Vagina (tissue), 2 donors: ENCODE measurements at places on chromosomes 12 and 14.

DNA sequence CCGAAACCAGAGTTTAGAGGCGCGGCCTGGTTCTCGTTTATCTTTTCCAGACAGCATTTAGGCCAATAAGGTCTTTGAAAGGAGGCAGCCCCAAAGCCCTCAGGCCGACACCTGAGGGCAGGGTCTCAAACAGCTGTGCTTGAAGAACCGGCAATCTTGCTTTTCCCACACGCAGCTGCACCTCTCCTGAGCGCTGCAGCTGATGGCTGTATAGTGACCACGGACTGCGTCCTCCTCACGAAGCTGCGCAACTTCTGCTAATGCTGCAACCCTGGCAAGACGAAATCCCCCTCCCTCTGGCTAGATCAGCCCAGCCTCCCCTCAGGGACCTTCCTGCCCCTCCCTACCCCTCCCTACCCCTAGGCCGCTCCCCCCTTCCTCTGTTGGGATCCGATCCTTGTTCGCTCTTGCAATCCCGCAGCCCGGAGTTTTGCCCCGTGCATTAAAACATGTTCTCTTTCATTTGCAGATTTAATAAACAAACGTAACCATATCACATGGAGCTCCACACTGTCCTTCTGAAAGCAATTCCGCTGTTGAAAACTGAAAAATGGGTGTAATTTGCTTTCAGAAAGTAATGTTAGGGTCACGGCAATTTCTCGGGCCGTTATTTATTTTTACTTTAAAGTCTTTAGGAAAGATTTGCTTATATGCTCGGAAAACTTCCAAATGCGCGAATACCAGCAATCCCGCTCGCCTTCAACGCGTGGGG lies 4.8 kb upstream of the PAX9 start:
- DNase-seq = no peak

DNA sequence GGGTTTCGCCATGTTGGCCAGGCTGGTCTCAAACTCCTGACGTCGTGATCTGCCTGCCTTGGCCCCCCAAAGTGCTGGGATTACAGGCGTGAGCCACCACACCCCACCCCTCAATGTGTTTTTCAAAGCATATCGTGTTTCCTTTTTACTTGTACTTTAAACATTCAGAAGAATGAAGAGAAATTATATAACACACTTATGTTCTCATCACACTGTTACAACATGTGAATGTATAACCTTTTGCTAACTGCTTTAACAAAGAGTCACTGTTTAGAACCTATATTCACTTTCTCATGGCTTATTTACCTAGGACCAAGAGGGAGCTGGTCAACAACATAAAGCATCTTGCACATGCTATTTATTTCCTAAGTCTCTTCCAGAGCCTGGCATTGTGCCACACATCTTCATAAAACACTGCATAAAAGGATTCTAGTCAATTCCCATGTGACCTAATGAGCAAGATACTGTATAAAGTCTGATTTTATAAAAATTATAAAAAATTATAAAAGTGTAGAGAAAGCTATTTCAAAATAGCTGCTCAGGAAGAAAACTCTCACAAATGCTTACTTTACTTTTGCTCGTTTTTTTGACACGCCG lies 16.0 kb upstream of the ACTR6 start:
- DNase-seq = no peak

GRCh38 chr12:123150744-123151456 lies at the start of gene PITPNM2:
TSS of gene PITPNM2 (minus strand) at chr12:123151090. CDS start at chr12:123034590, 116,500 bp downstream.
- DNase-seq = peak; percentile 49

DNA sequence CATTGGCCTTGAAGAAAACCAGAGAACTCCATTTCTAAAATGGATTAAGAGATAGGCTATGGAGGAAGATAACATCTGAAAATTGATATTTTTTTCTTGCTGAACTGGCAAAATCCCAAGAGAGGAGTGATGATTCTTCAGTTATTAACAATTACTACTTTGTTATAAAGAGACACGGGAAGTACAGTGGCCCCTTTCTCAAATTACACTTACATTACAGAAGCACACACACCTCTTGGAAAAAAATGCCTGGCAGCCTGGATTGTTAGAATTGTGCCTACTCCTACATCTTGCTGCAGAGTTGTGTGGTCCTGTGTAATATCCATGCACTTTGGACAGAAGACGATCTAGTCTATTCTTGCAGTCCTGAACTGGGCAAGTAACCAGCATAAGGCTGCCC lies 71.7 kb downstream of the TGFB3 start:
- DNase-seq = no peak

- no peak for DNase-seq
These were observed 256.5 kb upstream of the HMGA2 start for GRCh38 chr12:65567820-65568219.

- DNase-seq = no peak
These were observed 66.4 kb downstream of the TESC start for GRCh38 chr12:117032593-117033381.

GRCh38 chr12:128381541-128381940 lies 114.6 kb downstream of the TMEM132C start:
- DNase-seq = no peak

DNA sequence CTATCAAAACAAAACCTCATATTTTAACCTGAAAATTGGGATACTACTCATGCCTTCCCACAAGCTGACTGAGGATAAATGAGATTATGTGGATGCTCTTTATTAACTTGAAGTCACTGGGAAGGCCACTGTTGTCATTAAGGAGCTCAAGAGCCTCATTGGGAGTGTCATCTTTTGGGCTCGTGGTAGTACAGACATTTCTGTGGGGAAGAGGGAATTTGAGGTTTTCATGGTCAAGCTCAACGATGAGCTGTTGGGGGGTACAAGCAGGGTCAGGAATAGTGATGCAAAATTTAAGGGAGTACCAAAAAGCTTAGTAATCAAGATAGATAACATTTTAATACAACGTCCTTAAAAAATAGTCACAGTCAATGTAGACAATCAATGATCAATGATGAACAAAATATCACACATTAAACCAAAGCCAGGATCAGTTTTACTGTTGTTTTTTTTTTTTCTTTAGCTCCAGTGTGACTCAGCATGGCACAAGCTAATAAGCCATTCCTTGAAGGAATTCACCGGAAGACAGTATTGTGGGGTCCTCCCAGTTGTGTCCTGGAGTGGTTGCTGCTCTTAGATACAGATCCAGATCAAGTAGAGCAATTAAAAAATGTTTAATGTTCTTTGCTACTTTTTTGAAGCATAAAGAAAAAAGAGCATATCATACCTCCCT lies 130.9 kb downstream of the C12orf75 start:
- no peak for DNase-seq

DNA sequence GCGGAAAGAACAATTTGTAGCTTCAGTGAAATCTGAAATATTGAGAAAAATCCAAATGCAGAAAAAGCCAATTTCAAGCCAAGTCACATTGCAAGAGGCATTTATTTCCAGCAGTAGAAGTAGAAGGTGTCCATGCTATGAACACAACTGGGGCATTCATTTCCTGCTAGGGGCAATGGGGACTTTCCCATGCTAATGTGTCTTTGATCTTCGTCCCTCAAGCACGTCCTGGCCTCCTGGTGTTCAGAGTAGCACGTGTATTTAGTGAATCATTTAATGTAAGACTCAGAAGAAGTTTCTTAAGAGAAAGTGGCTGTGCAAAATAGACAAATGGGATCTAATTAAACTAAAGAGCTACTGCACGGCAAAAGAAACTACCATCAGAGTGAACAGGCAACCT lies 267.9 kb downstream of the TMEM132C start:
- DNase-seq = no peak

DNA sequence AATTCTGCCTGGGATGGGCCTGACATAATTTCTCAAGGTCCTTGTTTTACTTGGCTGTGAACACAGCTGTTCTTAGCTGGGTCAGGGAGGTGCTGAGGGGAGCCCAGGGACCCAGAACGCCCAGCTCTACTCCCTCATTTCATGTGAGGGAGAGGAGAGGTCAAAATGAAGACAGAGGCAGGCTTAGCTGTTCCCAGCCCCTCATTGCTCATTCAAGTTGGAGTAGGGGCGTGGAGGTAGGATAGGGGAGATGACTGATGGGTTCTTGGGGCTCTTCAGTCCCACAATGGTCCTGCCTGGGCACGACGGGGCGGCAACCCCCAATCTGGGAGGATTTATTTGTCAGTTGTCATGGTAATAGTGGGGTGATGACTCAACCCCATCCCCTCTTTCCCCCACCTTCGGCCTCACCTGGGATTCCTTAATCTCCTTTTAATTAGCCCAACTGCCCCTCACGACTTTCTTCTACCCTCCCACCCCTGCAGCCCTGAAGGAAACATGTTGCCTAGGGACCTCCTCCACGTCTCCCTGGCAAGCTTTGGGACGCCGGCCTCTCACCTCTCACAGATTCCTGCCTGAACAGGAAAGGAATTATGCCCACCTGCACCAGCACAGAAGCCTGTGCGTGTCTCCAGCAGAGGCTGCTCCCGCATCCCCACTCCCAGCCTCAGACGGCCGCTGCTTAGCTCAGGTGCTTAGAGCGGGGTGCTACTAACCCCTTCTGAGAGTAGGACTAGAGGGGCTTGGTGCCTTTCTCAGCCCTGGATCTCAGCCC lies 10.2 kb downstream of the SPRYD3 start:
- DNase-seq = peak; percentile 87

- DNase-seq = no peak
These were observed 189.5 kb downstream of the MED13L start for GRCh38 chr12:116087962-116088361.

DNA sequence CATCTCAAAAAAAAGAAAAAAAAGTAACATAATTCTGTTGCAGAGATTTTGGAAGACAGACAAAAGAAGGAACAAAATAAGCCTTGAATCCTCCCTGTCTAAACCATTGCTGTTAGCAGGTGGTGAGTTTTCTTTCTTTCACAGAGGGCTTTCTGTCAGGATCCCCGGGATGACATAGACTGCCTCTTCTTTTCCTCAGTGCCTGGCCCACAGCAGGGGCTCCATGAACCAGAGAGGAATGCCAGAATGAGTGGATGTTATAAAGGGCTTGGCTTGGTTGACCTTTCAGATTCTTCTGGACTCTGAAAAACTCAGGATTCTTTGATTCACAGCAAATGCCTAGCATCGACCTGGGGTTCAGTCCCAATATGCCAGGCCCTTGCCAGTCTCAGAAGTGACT lies 45.8 kb upstream of the CORO1C start:
- DNase-seq = no peak

GRCh38 chr12:57110104-57111030 lies 795 bp downstream of the STAT6 start:
- DNase-seq = no peak

GRCh38 chr12:89547101-89547500 lies 21.3 kb upstream of the POC1B start:
- DNase-seq = no peak

DNA sequence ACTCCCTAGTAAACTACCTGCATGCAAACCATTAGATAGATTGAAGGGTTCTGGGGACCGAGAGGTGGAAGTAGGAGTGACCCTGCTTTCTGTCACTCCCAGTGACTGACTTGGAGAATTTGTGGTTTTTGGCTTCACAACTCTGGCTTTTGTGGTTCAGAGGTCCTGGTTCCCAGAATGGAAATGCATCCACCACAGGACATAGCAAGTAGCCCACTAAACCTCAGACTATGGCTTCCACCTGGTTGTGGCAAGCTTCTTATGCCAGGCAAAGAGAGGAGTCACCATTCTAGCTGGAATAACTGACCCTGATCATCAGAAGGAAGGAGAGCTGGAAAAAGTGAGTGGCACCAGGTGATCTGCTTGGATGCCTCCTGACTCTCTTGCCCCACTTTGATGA lies 162.4 kb upstream of the TMEM260 start:
- DNase-seq = no peak

DNA sequence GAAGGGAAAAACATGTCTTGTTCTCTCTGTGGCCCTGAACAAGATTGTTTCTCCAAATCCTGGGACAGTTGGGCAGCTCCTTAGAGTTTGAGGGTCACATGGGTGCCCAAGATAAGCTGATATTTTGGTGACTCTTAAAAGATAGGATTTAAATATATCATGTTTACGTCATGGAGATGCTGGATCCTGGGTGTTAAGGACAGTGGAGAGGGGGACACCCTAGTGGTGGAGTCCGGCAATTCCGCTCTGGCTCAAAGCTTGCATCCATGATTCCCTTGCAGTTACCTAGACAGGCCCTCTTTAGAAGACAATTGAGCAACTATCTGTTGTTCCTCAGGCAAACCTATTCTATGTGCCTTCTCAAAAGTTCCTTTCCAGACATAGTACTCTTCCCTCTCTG lies 101.8 kb downstream of the CMKLR1 start:
- no peak for DNase-seq

DNA sequence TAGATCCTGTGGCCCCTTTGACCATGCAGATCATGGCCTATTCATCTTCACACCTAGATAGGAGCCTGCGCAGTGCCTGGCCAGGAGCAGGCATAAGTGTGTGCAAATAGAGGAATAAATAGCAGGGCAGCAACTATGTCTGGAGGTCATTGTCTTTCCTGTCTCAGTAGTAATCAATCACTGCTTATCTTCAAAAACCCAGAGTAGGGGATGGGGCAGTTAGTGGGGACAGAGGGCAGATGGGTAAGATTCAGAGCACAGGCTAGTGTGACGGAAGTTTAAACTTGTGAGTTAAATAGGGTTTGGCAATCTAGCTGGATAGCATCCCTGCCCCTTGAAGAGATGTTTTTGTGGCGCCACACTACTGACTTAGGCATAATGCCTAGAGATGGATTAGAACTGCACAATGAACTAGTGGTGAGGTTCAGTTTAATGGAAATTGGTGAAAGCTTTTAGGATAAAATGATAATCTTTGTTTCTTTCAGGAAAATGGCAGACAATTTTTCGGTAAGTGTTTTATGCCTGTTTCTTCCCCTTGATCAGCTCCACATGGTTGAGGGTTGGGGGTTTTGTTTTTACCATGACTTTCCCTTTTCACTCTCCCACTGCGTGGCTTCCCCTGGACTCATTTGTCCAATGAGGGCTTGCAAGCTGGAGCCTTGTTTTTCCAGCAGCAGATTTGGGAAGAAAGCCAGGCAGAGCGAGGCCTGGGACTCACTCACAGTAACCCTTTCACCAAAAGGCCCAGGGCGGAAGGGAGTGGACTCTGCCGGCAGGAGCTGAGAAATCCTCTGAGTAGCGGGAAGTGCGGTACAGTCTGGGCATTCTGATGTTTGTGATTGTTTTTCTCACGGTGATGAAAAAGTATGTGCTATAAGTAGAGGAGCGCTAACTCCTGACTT lies 8.1 kb downstream of the LGALS3 start:
- no peak for DNase-seq

GRCh38 chr14:20434701-20435581 lies 1.0 kb downstream of the KLHL33 start:
- DNase-seq = no peak

- no peak for DNase-seq
These were observed 38.9 kb downstream of the EML1 start for GRCh38 chr14:99831903-99832685.

DNA sequence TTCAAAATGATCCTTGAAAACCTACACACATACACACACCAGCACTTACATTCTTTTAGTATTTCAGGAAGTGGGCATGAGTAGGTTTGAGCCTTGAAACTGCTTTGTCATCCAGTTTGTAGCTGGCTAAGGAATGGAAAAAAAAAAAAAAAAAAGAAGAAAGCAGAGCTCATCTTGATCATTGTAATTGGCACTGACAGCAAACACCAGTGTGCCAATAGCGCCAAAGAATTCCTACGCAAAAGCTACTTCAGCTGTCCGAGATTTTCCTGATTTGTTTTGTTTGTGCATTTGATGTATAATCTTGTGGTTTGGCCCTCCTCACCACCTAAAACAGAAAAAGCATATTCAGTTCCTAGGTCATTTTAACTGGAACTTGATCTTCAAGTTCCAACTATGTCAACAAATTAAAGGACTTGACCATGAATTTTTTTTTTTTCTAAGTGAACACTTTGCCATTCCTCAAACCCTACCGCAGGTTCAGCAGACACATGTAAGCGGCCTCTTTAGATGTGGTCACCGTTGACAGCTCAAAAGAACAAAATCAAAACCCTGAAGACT lies 57.3 kb downstream of the FLRT2 start:
- no peak for DNase-seq
